ENCODE measurements at places on chromosomes 16 and 17. TPM values are rescaled to one million over a fixed set of nuclear protein-coding genes. Genes with fewer than 3 reads are reported as not detected.

Gene SLC13A2
- total RNA-seq, result not detected

Gene PRSS36
- 2.1 TPM for total RNA-seq

Gene TRIM47
- 26.5 TPM for total RNA-seq

Gene SCN4A
- 0.56 TPM for total RNA-seq

Gene ERN1
- total RNA-seq, result 139 TPM

Gene PABPN1L
- total RNA-seq, result not detected

Gene PIMREG
- 19.9 TPM for total RNA-seq

Gene CDIP1
- total RNA-seq, result 36.9 TPM

Gene SYT17
- total RNA-seq, result not detected

Gene RPL38
- total RNA-seq, result 889 TPM

Gene TP53TG3C
- not detected for total RNA-seq

Gene GPR179
- not detected for total RNA-seq

Gene MEOX1
- total RNA-seq, result 0.47 TPM

Gene ABCA6
- 0.32 TPM for total RNA-seq

Gene GAN
- total RNA-seq, result 9.6 TPM

Gene CETP
- not detected for total RNA-seq

Gene PYY
- total RNA-seq, result not detected

Gene ABCA9
- 0.54 TPM for total RNA-seq

Gene SEC14L5
- not detected for total RNA-seq

Gene VAT1L
- total RNA-seq, result not detected

Gene MC1R
- total RNA-seq, result 9.1 TPM

Gene ASGR1
- 1.5 TPM for total RNA-seq

Gene HOXB3
- 10.3 TPM for total RNA-seq

Gene TIMM22
- total RNA-seq, result 11.4 TPM

Gene CBFA2T3
- 0.51 TPM for total RNA-seq

Gene HBA2
- total RNA-seq, result not detected

Gene PPP1R1B
- not detected for total RNA-seq

Gene BCAR1
- total RNA-seq, result not detected

Gene UBB
- 1,398 TPM for total RNA-seq

Gene MAPT
- total RNA-seq, result 0.10 TPM

Gene CHMP6
- 43.0 TPM for total RNA-seq

Gene CD300H
- total RNA-seq, result not detected

Gene HSF5
- 0.47 TPM for total RNA-seq

Gene CES4A
- 54.4 TPM for total RNA-seq

Gene CCL1
- 22.4 TPM for total RNA-seq

Gene SLFN14
- total RNA-seq, result 0.10 TPM

Gene EPN3
- total RNA-seq, result 0.05 TPM

Gene SRCIN1
- 0.42 TPM for total RNA-seq

Gene RNF157
- 107 TPM for total RNA-seq

Gene KRT12
- total RNA-seq, result not detected

Gene TVP23A
- 0.32 TPM for total RNA-seq

Gene NOB1
- total RNA-seq, result 77.3 TPM

Gene USP43
- total RNA-seq, result 0.12 TPM

Gene FBF1
- 21.0 TPM for total RNA-seq

Gene SLC47A2
- not detected for total RNA-seq

Gene EVI2A
- total RNA-seq, result 59.5 TPM

Gene CHAD
- not detected for total RNA-seq

Gene ORMDL3
- total RNA-seq, result 250 TPM

Gene SYCE1L
- total RNA-seq, result 3.8 TPM

Measured in T-helper 1 cell treated with Interleukin-12 subunit alpha and Interleukin-12 subunit beta and Interleukin-4 antibody, amounts not matched to agents 30 ng/mL and 1 ng/mL, for 36 hours (primary cell).